Cortex of kidney (tissue), 1 donor: ENCODE measurements at places on chromosomes 3 and 15.

- DNase-seq, result no peak
These were observed 8.6 kb downstream of the NT5DC2 start for GRCh38 chr3:52524752-52525679.

- DNase-seq, result no peak
These were observed 52.6 kb downstream of the TBC1D2B start for GRCh38 chr15:78024883-78025282.

DNA sequence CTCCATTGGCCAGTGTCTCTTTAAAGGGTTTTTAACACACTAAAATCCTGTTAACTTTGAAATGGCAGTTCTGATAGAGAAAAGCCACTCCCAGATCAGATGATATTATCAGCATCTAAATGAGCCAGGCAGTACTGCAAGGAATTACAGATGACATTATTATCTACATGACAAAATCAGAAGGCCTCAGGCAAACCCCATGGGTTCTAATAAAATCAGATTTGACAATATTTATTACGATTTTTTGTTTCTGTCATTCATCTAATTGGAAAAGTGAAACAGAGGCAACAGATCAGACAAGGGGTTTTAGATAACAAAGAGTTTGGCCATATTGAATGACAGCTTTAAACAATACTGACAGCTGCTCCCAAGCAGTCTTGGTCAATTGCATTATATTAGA lies 112.7 kb downstream of the FEZF2 start:
- DNase-seq, result no peak

DNA sequence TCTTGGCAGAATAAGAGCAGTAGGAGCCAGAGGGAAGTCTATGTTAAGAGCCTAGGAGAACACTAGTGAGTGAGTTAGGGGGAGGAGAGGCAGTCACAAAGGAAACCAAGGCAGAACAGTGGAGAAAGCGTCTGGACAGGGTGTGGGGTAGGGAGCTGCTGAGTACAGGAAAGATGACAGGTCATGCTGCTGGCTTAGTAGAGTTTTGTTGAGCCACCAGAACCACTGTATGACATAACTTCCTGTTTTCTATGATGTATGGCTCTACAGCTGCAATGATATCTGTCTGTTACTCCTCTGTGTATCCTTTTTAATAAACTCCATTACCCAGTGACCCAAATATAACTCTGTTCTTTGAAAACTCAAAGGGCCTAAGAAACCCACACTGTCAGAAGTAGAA lies 10.6 kb upstream of the STT3B start:
- no peak for DNase-seq
